ENCODE measurements at places on chromosomes 7 and 10. TPM values are rescaled to one million over a fixed set of nuclear protein-coding genes. Genes with fewer than 3 reads are reported as not detected.
A peak's percentile ranks its signal among the peaks of the same experiment; 100 is the strongest.

The PTPRN2 gene
- 1.9 TPM for polyA plus RNA-seq

The ATOH7 gene
- not detected for polyA plus RNA-seq

The SRGN gene
- polyA plus RNA-seq: 910 TPM

The C10orf90 gene
- not detected for polyA plus RNA-seq

The DENND2A gene
- not detected for polyA plus RNA-seq

The AGFG2 gene
- 12.0 TPM for polyA plus RNA-seq

The OR6B1 gene
- polyA plus RNA-seq: not detected

The KCNIP2 gene
- not detected for polyA plus RNA-seq

The HYAL4 gene
- not detected for polyA plus RNA-seq

The MLXIPL gene
- not detected for polyA plus RNA-seq

The SMO gene
- polyA plus RNA-seq: not detected

The NUDT13 gene
- 0.77 TPM for polyA plus RNA-seq

The SPACDR gene
- polyA plus RNA-seq: 0.43 TPM

The MYH16 gene
- polyA plus RNA-seq: not detected

- no peak overlapping the region for H3K27ac ChIP-seq
- no peak for DNase-seq
- no peak overlapping the region for H3K4me3 ChIP-seq
- peaks cover 17% of the 10 kb centered on the region for H3K4me1 ChIP-seq
- no peaks in the 10 kb centered on the region for H3K27me3 ChIP-seq
- H3K36me3 ChIP-seq: peaks cover 7% of the 10 kb centered on the region
Observed at GRCh38 chr7:34982371-34983019, 54.8 kb downstream of the DPY19L1 start.

- H3K4me3 ChIP-seq: no peak overlapping the region
- no peaks in the 10 kb centered on the region for H3K4me1 ChIP-seq
- peaks cover 5% of the 10 kb centered on the region for H3K36me3 ChIP-seq
- H3K27ac ChIP-seq: no peak overlapping the region
- H3K27me3 ChIP-seq: peaks cover 5% of the 10 kb centered on the region
- no peak for DNase-seq
Observed at GRCh38 chr7:33832271-33832721, 73.0 kb upstream of the BMPER start.

- peak overlapping the region; percentile 48 for H3K27ac ChIP-seq
- H3K36me3 ChIP-seq: no peaks in the 10 kb centered on the region
- no peak for DNase-seq
- H3K4me3 ChIP-seq: no peak overlapping the region
- H3K27me3 ChIP-seq: peaks cover 23% of the 10 kb centered on the region
Observed at GRCh38 chr7:151873402-151873965, 3.4 kb downstream of the PRKAG2 start.

DNA sequence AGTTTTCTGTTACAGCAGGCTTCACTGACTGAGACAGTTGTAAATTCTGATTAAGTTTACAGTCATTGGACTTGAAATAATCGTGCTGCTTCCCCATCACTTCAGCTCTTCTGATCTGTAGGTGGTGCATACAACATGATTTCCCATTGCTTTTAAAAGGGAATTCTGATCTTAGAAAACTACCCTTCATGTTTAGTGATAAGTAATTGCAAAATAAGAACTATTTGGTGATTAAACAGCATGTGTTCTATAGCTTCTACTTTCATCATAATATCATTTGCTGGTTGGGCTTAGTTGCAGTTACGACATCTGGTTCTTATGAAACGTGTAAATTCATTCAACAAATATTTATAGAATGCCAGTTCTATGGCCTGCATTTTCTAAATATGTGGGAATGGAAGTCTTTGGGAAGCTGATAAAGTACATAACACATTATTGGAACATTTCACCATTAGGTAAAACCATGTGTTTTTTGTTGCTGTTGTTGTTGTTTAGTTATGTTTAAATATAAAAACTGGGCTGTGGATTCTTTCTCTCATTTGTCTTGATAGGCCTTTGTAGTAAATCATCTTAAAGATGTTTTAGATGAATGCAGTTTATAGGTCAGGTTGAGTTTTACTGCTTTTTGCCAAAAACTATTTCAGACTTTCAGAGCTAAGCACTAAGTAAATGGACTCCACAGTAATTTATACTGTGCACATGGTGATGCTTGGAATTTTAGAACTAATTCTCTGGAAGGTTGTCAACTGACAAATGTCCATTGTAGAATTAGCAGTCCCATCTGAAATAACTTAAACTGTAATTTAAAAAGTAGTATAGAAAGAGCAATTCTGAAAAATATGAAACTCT lies 13.1 kb downstream of the GNAI1 start:
- H3K4me1 ChIP-seq: no peaks in the 10 kb centered on the region
- DNase-seq: no peak
- H3K36me3 ChIP-seq: no peaks in the 10 kb centered on the region
- no peak overlapping the region for H3K4me3 ChIP-seq

DNA sequence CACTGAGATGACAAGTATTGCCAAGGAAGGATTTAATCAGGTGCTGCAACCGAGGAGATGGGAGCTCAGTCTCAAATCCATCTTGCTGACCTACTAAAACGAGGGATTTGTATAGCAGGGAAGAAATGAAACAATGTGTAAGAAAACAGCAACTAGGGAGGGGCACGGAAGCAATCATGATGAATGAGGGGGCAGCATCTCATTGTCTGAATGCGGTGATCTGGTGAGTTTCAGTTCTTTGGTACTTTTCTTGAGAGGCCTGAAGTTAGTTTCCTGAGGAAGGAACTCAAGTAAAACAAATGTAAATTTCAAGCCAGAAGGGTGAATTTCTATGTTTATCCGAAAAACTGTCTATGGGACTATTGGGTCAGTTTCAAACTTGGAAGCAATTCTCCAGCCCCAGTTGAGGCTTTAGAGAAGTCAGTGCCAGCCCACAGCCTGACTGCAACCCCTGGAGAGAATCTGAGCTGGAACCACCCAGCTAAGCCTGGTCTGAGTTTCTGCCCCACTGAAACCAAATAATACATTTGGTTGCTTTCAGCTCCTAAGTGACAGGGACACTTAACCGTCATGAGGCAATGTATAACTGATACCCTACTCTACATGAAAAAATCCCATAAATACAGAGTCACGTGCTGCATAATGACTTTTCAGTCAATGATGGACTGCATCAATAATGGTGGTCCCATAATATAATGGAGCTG lies 45.8 kb upstream of the TNS3 start:
- no peak overlapping the region for H3K27ac ChIP-seq
- H3K27me3 ChIP-seq: no peaks in the 10 kb centered on the region
- H3K4me1 ChIP-seq: no peaks in the 10 kb centered on the region
- H3K36me3 ChIP-seq: no peaks in the 10 kb centered on the region
- no peak for DNase-seq
- H3K4me3 ChIP-seq: no peak overlapping the region

GRCh38 chr10:6461961-6462360 lies 118.1 kb downstream of the PRKCQ start:
- H3K4me3 ChIP-seq: no peak overlapping the region
- H3K27me3 ChIP-seq: no peaks in the 10 kb centered on the region
- no peak for DNase-seq
- peak overlapping the region; percentile 27 for H3K27ac ChIP-seq

GRCh38 chr7:155308330-155309020 lies 10.8 kb downstream of the INSIG1 start:
- DNase-seq: no peak
- H3K4me3 ChIP-seq: no peak overlapping the region
- no peaks in the 10 kb centered on the region for H3K27me3 ChIP-seq
- peaks cover 35% of the 10 kb centered on the region for H3K36me3 ChIP-seq

GRCh38 chr7:117251687-117252086 lies 71.2 kb downstream of the WNT2 start:
- H3K36me3 ChIP-seq: no peaks in the 10 kb centered on the region
- H3K4me1 ChIP-seq: no peaks in the 10 kb centered on the region
- H3K27ac ChIP-seq: peak overlapping the region; percentile 43
- H3K27me3 ChIP-seq: peaks cover 6% of the 10 kb centered on the region
- no peak for DNase-seq
- no peak overlapping the region for H3K4me3 ChIP-seq

- no peaks in the 10 kb centered on the region for H3K36me3 ChIP-seq
- no peaks in the 10 kb centered on the region for H3K4me1 ChIP-seq
- no peak overlapping the region for H3K4me3 ChIP-seq
- H3K27me3 ChIP-seq: peaks cover 6% of the 10 kb centered on the region
Observed at GRCh38 chr7:134343796-134344195, 27.1 kb upstream of the SLC35B4 start.

DNA sequence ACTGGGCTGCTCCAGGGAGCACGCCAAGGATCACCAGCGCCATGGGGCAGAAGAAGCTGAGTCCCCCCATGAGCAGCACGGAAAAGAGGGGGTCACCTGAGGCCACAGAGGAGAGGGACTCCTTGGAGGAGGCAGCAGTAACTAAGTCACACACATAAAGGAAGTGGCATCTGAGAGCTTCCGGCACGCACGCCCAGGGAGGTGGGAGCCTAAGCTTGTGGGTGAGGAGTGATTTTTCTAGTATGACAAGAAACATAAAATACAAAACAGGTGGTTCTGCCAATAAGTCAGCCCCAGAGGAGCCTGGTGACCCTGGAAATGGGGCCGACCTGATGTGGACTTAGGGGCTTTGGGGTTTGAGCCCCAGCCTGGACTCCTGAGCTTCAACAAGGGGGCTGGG lies 60.8 kb downstream of the CARD11 start:
- H3K4me1 ChIP-seq: peaks cover 95% of the 10 kb centered on the region
- peak; percentile 84 for DNase-seq
- H3K36me3 ChIP-seq: peaks cover 15% of the 10 kb centered on the region
- H3K27me3 ChIP-seq: peaks cover 8% of the 10 kb centered on the region
- peak overlapping the region; percentile 97 for H3K27ac ChIP-seq

DNA sequence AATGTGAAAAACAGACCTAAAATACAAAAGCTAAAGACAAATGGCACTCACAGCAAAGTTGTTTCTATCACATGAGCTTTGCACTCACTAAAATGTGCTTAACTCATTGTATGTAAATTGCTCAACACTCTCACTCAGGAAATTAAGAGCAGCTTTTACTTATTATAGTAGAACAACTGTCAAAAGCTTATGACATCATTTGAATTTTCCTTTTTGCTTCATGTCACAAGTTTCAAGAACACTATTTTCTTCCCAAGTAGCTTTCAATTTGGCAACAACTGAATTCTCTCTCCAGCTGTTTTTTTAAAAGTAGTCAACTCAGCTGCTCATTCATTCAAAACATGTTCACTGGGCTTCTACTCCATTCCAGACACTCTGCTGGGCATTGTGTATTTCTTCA lies 46.9 kb downstream of the ATE1 start:
- H3K4me1 ChIP-seq: no peaks in the 10 kb centered on the region
- no peak for DNase-seq
- peaks cover 14% of the 10 kb centered on the region for H3K36me3 ChIP-seq
- no peak overlapping the region for H3K27ac ChIP-seq

- DNase-seq: no peak
- H3K27me3 ChIP-seq: peaks cover 1% of the 10 kb centered on the region
- peaks cover 7% of the 10 kb centered on the region for H3K36me3 ChIP-seq
- no peak overlapping the region for H3K4me3 ChIP-seq
- peaks cover 15% of the 10 kb centered on the region for H3K4me1 ChIP-seq
Observed at GRCh38 chr10:129626796-129627435, 159.9 kb downstream of the MGMT start.

GRCh38 chr10:129546106-129546505 lies 79.1 kb downstream of the MGMT start:
- H3K27me3 ChIP-seq: no peaks in the 10 kb centered on the region
- H3K36me3 ChIP-seq: no peaks in the 10 kb centered on the region
- no peak overlapping the region for H3K27ac ChIP-seq
- no peak overlapping the region for H3K4me3 ChIP-seq
- H3K4me1 ChIP-seq: no peaks in the 10 kb centered on the region

- peaks cover 15% of the 10 kb centered on the region for H3K4me1 ChIP-seq
- H3K27me3 ChIP-seq: no peaks in the 10 kb centered on the region
- no peaks in the 10 kb centered on the region for H3K36me3 ChIP-seq
- DNase-seq: peak; percentile 63
- peak overlapping the region; percentile 82 for H3K4me3 ChIP-seq
- H3K27ac ChIP-seq: no peak overlapping the region
Observed at GRCh38 chr7:10888861-10889260, 84.8 kb upstream of the PHF14 start.

GRCh38 chr7:43302211-43302711 lies 189.8 kb downstream of the HECW1 start:
- no peaks in the 10 kb centered on the region for H3K4me1 ChIP-seq
- H3K4me3 ChIP-seq: no peak overlapping the region
- H3K27ac ChIP-seq: no peak overlapping the region
- H3K27me3 ChIP-seq: peaks cover 6% of the 10 kb centered on the region
- DNase-seq: no peak
- H3K36me3 ChIP-seq: no peaks in the 10 kb centered on the region

DNA sequence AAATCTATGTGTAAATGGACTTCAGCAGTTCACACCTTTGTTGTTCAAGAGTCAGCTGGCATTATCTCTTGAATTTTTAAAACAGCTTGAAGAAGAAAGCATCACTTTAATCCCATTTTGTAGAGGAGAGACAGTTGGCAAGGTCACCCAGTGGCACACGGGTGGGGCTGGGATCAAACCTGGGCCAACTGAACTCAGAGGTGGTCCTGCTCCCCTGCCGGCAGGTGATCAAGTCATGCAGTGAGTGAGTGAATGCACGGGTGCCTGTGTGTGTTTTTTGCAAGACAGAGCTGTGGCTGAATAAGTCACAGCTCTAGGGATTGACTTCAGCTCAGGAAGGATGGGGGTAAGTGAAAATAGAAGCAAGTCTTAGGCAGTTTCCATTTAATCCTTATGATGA lies 9.5 kb downstream of the GHRHR start:
- peaks cover 1% of the 10 kb centered on the region for H3K4me1 ChIP-seq
- H3K27me3 ChIP-seq: peaks cover 9% of the 10 kb centered on the region
- H3K4me3 ChIP-seq: no peak overlapping the region
- no peak for DNase-seq
- no peaks in the 10 kb centered on the region for H3K36me3 ChIP-seq
- H3K27ac ChIP-seq: no peak overlapping the region
